ENCODE measurements at places on chromosomes 6 and 20. TPM values are rescaled to one million over a fixed set of nuclear protein-coding genes. Genes with fewer than 3 reads are reported as not detected.

DNA sequence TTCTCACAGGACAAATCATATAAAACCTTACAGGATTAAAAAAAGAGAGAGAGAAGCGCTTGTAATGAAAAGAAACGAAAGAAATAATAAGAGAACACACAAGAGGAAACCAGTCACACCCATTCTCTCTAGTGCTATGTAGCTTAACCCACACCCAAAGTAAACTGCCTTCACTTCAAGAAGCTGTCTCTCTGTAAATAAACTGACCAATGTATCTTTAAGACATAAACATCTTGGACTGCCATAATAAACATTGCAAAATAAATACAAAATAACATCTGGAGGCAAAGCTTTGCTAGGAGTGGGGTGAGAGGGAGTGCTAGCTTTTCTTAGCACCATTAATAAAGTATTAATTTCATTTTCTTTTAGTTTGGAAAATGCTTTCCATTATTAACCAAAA is 61.6 kb upstream of the RNF146 start:
- H3K27ac ChIP-seq = no peak overlapping the region
- no peaks in the 10 kb centered on the region for H3K4me1 ChIP-seq
- H3K27me3 ChIP-seq = no peaks in the 10 kb centered on the region
- DNase-seq = no peak

The SYCP2L gene
- 0.33 TPM for total RNA-seq

The APOBEC2 gene
- 219 TPM for total RNA-seq

GRCh38 chr6:146741609-146742008 is 142.8 kb downstream of the ADGB start:
- H3K36me3 ChIP-seq = no peaks in the 10 kb centered on the region
- no peak for DNase-seq
- H3K4me1 ChIP-seq = no peaks in the 10 kb centered on the region
- H3K27ac ChIP-seq = no peak overlapping the region

GRCh38 chr6:54100411-54101006 is 10.7 kb upstream of the MLIP start:
- no peaks in the 10 kb centered on the region for H3K36me3 ChIP-seq
- H3K27me3 ChIP-seq = no peaks in the 10 kb centered on the region
- peaks cover 68% of the 10 kb centered on the region for H3K4me1 ChIP-seq
- H3K4me3 ChIP-seq = no peak overlapping the region
- no peak for DNase-seq
- no peak overlapping the region for H3K27ac ChIP-seq

DNA sequence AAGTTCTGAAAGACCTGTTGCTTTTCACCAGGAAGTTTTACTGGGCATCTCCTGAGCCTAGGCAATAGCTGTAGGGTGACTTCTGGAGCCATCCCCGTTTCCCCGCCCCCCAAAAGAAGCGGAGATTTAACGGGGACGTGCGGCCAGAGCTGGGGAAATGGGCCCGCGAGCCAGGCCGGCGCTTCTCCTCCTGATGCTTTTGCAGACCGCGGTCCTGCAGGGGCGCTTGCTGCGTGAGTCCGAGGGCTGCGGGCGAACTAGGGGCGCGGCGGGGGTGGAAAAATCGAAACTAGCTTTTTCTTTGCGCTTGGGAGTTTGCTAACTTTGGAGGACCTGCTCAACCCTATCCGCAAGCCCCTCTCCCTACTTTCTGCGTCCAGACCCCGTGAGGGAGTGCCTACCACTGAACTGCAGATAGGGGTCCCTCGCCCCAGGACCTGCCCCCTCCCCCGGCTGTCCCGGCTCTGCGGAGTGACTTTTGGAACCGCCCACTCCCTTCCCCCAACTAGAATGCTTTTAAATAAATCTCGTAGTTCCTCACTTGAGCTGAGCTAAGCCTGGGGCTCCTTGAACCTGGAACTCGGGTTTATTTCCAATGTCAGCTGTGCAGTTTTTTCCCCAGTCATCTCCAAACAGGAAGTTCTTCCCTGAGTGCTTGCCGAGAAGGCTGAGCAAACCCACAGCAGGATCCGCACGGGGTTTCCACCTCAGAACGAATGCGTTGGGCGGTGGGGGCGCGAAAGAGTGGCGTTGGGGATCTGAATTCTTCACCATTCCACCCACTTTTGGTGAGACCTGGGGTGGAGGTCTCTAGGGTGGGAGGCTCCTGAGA is at the start of gene HFE:
Gene HFE, plus strand, starts transcription at position 146 of the 832 bp plus-strand sequence. Its CDS starts 12 bp downstream, at position 158.
- no peaks in the 10 kb centered on the region for H3K36me3 ChIP-seq
- peaks cover 32% of the 10 kb centered on the region for H3K4me1 ChIP-seq
- no peaks in the 10 kb centered on the region for H3K27me3 ChIP-seq
- peak within 1 kb of the TSS; percentile 80 for H3K4me3 ChIP-seq
- H3K27ac ChIP-seq = peak within 1 kb of the TSS; percentile 91
- DNase-seq = peak; percentile 57

The FAM229B gene
- total RNA-seq = 69.5 TPM

All from left ventricle myocardium inferior (tissue), 1 donor.